Right hindlimb (tissue), 1 donor: ENCODE measurements at places on chromosomes 11 and 22.
A peak's percentile ranks its signal among the peaks of the same experiment; 100 is the strongest.

GRCh38 chr22:23438216-23438615, 141.9 kb downstream of the IGLL1 start:
- no peak for DNase-seq

DNA sequence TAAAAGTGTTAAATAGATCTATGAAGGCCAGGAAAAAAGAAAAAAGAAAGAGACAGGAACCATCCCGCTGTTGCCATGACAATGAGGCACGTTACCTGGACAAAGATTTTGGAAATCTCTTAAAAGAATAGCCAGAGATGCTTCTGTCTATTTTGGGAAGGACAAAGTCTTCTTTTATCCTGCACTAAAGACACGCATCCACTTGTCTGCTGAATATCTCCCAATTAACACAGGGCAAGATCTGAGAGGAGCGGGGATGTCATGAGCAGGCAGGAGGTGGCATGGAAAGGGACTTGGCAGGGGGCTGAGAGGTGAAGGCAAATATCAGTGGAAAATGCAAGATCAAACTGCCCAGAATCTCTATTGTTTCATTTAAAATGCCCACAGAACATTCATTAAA, 153.8 kb upstream of the BLID start:
- no peak for DNase-seq

DNA sequence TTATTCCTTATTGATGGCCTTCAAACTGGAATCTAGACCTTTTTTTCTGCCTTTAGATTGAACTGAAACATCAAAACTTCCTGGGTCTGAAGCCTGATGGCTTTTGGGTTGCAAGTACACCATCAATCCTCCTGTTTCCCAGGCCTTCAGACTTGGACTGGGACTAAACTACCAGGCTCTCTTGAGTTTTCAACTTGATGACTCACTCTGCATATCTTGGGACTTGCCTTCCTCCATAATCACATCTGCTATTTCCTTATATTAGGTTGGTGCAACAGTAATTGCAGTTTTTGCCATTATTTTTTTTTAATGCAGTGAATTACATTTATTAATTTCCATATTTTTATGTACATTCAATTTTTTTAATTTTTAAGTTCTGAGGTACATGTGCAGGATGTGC, 7.0 kb downstream of the OR51B5 start:
- DNase-seq: no peak

GRCh38 chr11:16408619-16409018, 52.3 kb upstream of the SOX6 start:
- no peak for DNase-seq

- no peak for DNase-seq
Observed at GRCh38 chr11:92387859-92388258, 163.2 kb downstream of the FAT3 start.

- peak; percentile 54 for DNase-seq
Observed at GRCh38 chr11:35344681-35345574, 74.4 kb downstream of the SLC1A2 start.

GRCh38 chr22:50171965-50172421, 1.5 kb downstream of the PANX2 start:
- no peak for DNase-seq

GRCh38 chr11:66570079-66570849, 1.9 kb upstream of the CTSF start:
- DNase-seq: no peak

DNA sequence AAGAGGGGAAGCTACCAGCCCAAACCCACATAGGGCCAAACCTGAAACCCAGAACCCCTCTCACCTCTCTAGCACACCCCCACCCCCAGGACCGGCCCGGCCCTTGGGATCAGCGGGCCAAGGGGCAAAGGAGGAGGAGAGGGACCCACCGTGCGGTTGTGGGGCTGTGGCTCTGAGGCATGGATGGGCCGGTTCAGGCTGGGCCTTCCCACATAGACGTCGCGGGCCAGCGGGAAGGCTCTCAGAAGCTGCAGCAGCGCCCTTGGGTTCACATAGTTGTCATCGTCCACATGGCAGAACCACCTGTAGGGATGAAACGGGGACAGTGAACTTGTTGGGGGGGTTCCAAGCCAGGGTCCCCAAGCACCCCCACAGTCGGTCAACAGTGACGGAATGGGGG, 7.0 kb downstream of the MFNG start:
- no peak for DNase-seq

- DNase-seq: no peak
Observed at GRCh38 chr22:16915701-16916100, 90.5 kb upstream of the XKR3 start.

DNA sequence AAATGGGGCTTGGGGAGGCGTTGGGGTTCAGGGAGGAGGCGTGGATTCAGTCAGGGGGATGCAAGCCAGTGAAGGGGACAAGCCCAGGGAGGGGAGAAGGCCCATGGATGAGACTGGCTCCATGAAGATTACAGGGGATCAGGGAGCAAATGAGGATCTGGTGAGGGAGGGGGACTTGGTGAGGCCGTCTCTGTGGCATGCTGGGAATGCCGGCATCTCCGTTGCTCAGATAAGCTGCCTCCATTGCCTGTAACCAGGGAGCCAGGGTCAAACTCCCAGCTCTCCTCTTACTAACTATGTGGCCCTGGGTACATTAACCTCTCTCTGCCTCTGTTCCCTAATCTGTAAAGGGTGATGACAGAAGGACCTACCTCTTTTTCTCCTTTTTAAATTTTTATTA, 38.7 kb downstream of the TPBGL start:
- no peak for DNase-seq

DNA sequence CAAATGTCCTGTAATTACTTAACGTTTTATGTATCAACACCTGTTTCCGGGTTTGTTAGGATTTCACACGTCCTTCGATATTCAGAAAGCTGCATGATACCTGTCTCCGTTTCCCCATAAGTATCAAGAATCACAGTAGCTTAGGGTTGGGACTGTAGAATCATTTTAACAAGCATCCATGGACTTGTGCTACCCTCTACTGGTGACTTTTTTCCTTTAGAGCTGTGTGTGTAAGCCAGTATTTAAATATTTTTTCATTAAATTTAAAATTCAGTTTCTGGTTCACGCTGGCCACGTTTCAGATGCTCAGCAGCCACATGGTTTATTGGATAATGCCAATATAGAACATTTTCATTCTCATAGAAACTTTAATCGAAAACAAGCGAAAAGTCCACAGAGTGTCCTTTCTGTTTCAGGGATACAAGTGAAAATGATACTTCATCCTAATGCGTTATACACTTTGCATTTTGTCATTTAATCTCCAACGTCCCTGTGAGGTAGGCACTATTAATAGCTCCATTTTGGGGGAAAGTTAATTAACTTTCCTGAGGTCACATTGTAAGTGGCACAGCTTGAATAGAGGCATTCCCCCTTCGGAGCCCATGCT, 61.5 kb upstream of the SLC25A18 start:
- peak; percentile 36 for DNase-seq

DNA sequence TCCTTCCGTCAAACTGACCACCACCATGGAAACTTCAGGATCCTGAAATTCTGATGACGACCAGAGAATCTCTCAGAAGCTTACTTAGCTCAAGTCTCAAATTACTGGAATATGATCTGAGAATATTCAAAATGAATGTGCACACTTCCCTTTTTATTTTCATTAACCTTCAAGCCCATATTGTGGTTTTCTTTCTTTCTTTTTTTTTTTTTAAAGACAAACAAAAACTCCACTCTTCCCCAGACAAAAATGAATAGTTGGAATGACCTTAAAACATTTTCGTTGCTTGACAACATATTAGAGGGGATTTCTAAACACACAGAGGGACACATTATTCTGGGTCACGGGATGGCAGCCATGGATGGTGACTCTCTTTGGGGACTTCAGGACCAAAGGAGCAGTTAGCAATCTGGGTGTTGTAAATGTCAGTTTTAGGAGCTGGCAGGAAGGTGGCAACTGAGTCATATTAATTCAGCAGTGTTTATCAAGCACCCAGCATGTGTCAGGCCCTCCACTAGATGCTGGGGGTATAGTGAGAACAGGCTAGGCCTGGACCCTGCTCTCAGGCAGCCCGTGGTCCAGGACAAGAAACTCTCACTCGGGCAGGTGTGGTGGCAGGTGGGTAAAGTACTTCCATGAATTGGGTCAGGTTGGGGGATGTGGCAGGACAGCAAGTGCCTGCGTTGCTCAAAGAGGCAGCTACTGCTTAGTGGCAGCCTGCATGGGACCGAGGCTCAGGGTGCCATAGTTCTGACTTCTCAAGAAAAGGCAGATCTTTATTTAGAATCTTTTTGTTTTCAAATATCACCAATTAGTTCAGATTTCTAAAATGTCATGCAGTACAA, 126.1 kb downstream of the HIPK3 start:
- no peak for DNase-seq

- DNase-seq: no peak
Observed at GRCh38 chr22:29216011-29216872, 10.5 kb downstream of the EMID1 start.

- DNase-seq: no peak
Observed at GRCh38 chr11:96257036-96257435, 86.0 kb downstream of the MAML2 start.
